ENCODE measurements at places on chromosomes 2 and 18.

DNA sequence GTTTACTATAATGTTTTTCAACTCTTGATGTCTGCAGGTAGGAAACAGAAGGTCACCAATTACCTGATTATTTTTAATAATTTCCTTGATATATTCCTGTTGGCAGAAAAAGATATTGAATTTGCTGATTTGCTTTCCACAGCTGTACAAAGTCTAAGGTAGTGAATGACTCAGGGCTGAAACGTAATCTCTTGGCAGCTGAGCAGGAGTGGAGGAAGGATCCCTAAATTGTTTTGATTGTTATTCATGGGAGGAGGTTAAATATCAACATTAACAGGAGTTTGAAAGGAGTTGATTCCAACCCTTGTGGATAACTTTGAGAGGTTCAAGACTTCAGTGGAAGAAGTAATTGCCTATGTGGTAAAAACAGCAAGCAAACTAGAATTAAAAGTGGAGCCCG lies 345.2 kb upstream of the SLC8A1 start:
- DNase-seq: no peak

DNA sequence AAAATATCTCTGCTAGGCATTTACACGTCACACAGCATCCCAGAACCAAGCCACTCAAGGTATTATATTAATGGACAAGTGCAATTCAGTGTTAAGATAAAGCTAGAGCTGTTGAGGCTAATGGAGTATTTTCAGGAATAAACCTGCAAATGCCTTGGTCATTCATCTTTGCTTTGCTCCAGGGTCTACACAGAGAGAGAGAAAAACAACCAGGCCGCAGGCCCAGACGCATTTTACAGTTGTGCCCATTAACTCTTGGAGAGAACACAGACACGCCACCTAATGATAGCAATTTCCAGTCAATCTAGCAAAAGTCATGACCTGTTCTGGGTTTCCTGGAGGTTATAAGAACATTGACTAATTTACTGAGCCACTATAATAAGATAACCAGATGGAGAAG lies 829.3 kb downstream of the LRRTM4 start:
- DNase-seq: no peak

GRCh38 chr18:69980509-69980908 lies 32.8 kb upstream of the CD226 start:
- DNase-seq: no peak

DNA sequence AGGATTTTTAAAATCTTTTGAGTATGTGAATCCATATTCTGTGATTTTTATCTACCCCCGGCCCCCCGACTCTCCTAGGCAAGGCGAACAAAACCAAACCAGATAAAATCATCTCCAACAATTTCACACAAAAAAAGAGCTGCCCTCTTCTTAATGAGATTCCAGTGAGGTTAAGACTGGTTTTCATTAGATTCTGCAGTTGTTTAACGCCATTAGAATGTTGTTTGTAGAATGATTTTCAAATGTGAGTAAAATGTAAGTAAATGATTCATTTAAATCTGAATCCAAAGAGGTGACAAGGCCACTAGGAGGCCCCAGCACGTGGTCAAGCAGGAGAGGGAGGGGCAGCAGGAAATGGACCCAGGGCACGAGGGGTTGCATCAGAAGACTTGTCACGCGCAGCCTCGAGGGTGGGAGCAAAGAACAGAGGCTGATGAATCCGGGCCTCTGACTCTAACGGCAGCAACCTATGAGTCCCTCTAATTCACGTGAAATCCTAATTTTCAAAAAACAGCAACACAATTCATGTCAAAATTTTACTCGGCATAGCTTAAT lies 24.3 kb upstream of the KLHL29 start:
- DNase-seq: no peak

GRCh38 chr2:30656079-30656478 lies 151.2 kb downstream of the CAPN13 start:
- DNase-seq: no peak

All from stimulated activated CD4-positive, alpha-beta T cell treated with anti-CD3 and anti-CD28 coated beads, Interleukin-1b, Interleukin-23, amount 100 ng/mL, for 1 hour (primary cell).